ENCODE measurements at places on chromosomes 7 and 10.
A peak's percentile ranks its signal among the peaks of the same experiment; 100 is the strongest.

DNA sequence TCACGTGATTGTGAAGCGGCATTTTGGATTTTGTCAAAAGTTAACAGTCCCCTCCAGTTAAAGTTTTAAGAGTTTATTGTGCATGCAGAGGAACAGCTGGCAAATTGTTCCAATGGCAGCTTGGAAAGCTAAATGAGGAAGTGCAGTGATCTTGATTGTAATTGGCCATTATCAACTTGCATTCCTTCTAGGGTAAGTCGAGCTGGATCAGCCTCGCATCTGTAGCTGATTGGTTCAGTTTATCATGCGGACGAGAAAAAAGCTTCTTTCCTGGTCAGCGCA lies 566 bp downstream of the ZNF789 start:
- DNase-seq, result peak; percentile 82

DNA sequence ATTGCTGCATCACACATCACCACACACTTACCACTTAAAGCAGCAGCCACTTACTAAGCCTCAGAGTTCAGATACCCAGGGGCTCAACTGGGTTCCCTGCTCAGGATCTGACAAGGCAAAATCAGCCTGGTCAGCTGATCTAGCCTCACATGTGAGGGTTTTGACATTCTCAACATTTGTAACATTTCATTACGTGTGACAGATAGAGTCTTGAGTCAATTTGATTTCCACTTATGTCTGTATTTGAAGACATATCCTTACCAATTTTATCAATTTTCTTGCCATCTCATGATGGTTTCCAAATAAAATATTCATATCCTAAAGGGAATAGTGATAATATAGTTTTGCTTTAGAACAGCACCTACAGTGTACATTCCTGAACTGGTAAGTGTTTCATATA lies 494.7 kb upstream of the PFKP start:
- no peak for DNase-seq

DNA sequence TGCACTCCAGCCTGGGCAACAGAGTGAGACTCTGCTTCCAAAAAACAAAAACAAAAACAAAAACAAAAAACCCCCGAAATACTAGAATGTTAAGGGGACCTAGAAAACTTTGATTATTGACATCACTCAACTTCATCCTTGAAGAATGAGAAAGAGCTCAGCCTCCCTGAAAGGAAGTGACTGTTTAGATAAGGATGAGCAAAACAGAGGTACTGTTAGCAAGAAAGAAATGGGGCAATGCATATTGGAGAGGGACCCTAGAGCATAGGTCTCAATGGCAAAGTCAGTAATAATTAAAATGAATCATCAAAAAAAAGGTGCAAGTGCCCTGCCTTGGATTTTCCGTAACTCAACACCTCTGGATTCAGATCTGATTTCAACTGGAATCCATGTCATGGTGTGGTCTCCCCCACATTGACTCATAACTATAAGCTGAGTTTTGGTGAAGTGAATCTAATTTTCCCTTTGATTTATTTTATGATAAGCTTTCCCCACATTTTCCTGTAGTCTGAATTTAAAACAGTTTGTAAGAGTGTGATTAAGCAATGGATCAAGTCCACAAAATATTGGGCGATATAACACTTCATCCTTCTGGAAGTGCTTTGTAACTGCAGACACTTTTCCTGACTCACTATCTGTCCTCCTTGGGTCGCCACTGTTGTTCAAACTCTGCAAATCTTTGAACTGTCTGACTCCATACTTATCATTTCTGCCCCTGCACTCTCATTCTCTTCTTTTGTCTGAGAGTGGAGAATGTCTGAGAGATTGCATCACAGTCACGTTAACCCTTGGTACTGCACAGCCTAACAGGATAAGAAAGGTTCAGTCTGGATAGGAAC lies 224.8 kb upstream of the LYZL1 start:
- DNase-seq, result peak; percentile 8

DNA sequence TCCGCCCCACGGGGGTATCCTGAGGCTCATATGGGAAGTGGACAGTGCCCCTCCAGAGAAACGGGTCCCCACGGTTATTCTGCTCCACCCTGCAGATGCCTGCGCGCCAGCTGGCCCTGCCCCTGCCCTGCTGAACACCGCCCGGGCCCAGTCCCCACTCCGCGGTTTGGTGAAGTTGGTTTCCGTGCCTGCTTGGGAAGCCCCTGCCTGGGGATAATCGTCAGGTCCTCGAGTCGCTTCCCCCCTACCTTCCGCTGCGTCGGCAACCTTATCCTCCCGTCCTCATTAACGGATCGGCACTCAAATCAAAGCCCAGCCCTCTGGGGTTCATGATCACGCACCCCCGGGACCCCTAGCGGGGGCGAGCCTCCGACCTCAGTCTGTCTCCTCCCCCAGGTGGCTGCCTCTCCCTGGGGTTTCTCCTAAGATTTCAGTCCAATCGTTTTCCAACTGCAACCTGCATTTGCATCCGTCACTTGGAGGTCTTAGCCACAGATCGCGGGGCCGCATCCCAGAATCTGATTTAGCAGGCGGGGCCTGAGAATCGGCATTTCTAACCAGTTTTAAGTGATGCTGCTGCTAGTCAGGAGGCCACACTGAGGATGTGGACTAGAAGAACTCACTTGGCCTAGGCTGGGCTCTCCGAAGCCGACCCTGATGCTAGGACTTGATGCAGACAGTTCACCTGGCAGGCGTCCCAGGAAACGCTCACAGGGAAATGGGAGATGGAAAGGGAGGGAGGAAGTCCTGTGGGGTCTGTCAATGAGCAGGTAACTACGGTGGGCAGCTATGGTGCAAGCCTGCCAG lies 27.6 kb downstream of the WDR86 start:
- DNase-seq, result no peak

DNA sequence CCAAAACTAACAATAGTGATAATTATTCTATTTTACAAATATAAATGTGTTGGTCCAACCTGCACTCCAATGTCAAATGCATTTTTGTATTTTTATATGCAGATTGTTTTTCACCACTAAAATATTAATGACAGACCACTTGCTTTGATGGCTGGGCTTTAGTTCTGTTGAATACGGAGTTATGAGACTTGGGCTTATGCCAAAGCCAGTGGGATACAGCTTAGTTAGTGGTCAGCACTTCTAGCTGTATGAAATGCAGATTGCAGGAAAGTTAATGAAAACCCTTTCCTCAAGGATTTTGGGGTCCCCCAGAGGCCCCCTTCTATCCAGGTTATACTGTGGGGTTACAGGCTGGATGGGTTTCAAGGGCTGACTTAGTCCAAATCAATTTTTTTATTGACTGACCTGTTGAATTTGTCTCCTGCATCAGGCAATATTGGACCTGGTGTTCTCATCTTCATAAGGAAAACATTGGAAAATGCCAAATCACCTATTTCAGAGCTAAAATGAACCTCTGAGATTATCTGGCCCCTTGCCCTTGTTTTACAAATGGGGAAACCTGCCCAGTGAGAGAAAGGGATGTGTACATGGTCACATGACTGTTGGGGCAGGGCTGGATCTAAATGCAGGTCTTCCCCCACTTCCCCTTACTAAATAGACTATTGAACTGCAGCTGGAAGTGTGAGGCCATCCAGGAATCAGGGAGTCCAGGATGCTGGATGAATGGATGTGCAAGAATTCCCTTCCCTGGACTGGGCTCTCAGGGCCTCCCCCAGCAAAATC lies 1085.3 kb downstream of the KCNMA1 start:
- DNase-seq, result no peak

- no peak for DNase-seq
Observed at GRCh38 chr10:123666318-123667236, at the start of gene GPR26. GPR26 (plus strand) TSS chr10:123666355; CDS start chr10:123666408, 53 bp downstream.

DNA sequence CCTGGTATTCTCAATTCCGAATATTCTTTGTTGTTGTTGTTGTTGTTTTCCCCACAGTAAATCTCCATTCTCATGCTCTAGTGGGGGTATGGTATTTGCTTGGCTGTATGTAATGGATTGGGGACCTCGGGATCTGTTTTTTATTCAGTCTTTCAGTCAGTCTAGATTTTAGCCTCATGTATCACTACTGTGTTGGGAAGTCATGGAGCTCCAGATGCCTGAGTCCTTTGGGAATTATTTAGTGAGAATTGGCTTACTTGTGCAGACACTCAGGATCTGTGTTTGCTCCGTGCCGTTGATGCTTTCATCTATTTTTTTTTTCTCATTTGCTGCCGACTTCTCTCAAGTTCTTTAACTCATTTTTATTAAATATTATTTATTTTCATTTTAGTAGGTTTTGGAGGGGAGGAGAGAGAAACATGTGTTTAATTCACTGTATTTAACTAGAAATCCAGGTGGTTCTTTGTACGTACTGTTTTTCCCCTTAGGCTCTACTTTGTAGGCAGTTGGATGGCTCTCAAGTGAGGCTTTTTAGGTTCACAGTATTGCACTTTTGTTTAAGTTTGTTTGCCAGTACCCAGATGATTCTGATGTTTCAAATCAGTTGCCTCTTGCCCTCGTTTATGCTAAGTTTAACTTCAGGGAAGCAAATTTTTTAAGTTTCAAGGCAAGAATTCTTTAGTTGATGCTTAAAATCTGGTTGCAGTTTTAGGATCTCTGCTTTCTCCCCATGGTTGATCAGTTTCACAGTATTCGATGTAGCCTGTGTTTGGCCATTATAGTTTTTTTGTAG lies 36.9 kb downstream of the ZNRF2 start:
- DNase-seq, result no peak

- no peak for DNase-seq
Observed at GRCh38 chr7:149715476-149715875, 57.9 kb downstream of the ZNF467 start.

DNA sequence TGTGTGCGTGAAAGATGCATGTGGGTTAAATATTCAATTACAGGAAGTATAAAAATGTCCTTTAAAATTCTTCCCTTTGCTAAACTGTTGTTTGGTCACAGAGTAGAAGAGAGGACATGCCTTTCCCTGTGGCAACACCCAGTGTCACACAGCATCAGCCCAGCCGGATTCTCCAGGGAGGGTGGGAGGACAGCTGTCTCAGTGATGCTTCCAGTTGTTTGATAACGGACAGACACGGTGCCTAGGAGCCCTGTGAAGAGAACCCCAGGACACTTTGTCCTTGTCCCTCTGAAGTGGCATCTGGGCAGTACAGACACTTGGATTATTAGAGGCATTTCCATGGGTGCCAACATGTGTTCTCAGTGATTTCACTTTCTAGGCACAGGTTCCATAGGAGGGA lies 306.6 kb upstream of the LRGUK start:
- no peak for DNase-seq

GRCh38 chr7:33979807-33980355 lies 74.5 kb downstream of the BMPER start:
- peak; percentile 77 for DNase-seq

DNA sequence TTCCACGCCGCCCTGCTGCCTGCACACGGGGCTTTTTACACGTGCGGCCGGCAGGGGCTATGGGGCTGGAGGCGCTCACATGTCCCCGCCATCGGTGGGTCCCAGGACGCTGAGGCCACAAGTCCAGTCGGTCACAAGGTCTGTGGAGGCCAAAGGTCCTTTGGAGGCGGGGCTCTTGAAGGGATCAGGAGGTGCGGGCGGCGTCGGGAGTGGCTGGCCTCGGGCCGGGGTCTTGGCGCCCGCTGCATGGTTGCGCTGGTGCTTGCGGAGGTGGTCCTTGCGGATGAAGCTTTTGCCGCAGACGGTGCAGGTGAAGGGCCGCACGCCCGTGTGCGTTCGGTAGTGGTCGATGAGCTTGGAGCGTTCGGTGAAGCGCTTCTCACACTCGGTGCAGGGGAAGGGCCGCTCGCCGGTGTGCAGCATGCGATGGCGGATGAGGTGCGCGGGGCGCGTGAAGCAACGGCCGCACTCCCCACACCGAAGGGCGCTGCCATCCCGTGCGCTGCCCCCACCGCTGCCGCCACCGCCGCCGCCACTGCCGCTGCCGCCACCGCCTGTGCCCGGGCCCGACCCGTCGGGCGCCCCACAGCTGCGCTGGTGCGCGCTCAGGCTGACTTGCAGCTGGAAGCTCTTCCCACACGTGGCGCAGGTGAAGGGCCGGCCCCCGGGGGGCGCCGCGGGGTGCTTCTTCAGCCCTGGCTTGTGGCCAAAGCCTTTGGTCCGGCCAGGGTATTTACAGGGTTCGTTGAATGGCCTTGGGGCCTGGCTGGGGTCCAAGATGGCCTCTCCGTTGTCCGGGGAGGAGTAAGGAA lies 13.7 kb upstream of the ZNF777 start:
- no peak for DNase-seq

- DNase-seq, result peak; percentile 87
Observed at GRCh38 chr7:726084-726853, at the start of gene DNAAF5. DNAAF5 (plus strand) TSS chr7:726699; CDS start chr7:726721, 22 bp downstream.

DNA sequence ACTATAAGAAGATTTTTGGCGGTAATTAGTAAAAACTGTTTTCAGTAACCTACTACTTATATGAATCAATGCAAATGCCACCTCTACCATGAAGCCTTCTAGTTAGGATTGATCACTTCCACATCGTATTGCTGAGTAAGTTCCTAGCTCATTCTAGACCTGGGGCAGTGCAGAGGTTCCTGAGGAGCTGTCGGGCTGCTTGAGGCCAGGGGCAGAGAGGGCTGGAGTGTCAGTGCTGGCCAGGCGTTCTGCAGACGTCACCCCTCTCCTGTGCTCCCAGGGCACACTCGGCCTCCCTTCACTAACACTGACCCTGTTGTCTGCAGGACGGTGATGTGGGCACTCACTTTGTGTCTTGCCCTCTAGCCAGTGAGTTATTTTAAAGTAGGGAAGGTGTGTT lies 275.7 kb downstream of the CELF2 start:
- no peak for DNase-seq

- DNase-seq, result no peak
Observed at GRCh38 chr10:44636625-44637024, 251.7 kb upstream of the CXCL12 start.

GRCh38 chr10:101934686-101935305 lies 91.2 kb upstream of the KCNIP2 start:
- DNase-seq, result no peak

DNA sequence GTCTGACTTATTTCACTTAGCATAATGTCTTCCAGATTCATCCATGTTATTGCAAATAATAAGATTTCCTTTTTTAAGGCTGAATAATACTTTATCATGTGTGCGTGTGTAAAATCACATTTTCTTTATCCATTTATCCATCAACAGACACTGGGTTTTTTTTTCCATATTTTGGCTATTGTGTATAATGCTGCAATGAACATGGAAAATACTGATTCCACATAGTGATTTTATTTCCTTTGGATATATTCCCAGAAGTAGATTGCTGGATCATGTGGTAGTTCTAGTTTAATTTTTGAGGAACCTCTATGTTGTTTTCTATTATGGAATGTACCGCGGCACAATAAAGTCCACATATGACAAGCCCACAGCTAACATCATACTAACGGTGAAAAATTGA lies 180.1 kb downstream of the PON1 start:
- DNase-seq, result no peak

GRCh38 chr7:105878746-105879605 lies 2.6 kb upstream of the ATXN7L1 start:
- no peak for DNase-seq

DNA sequence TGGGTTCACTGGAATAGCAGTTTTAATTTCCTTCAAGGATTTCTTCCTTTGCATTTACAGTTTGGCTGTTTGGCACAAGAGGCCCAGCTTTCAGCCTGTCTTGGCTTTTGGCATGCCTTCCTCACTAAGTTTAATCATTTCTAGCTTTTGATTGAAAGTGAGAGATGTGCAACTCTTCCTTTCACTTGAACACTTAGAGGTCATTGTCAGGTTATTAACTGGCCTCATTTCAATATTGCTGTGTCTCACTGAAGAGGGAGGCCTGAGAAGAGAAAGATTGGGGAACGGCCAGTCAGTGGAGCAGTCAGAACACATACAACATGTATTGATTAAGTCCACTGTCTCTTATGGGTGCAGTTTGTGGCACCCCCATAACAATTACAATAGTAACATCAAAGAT lies 33.9 kb downstream of the PTTG1IP2 start:
- DNase-seq, result no peak
